ENCODE measurements at places on chromosomes 2 and 18.
A peak's percentile ranks its signal among the peaks of the same experiment; 100 is the strongest.

DNA sequence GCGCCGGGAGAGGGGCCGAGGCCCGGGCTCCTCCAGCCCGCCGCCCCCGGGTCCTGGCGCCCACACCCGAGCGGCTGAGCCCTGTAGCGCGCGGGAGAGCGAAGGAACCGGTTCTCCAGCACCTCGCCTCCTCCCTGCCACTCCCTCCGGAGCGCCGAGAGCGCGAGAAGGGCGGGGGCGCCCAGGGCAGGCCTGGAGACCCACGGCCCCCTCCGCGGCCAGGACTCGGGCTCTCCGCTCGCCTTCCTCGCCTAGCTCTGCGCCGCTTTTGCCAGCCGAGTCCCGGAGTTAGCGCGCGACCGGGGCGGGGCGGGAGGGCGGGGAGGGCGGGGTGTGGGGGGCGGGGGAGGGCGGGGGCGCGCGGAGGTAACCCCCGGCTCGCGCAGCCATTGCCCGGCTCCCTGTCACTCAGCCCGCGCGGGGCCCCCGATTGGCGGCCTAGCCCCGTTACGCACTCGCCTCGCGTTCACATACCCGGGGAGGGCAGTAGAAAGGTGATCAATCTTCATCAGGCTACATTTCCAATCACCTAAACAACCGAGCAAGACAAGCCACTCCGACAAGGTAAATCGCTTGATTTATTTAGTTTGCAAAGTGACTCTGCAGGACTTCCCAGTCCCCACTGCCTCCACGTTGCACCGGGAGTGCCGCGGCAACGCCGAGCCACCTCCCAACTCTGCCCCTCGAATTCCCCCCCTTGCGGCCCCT lies at the start of gene OTX1:
OTX1 (plus strand) TSS at position 497 of the 708 bp plus-strand sequence. CDS start 2,161 bp downstream, outside the sequence.
- peak; percentile 80 for DNase-seq

- DNase-seq, result peak; percentile 42
These were observed 19.6 kb downstream of the RSAD2 start for GRCh38 chr2:6896930-6897759.

DNA sequence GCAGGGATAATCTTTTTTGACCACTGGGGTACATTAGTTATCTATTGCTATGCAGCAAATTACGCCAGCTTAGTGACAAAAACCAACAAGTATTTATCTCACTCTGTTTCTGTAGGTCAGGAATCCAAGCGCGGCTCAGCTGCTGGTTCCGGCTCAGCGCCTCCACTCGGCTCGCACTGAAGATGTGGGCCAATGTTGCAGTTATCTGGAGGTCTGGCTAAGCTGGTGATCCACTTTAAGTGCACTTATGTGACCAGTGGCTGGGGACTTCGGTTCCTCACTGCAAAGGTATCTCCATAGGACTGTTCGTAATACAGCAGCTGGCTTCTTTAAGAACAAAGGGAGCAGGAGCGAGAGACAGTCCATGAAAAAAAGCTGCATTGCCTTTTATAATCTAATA lies 591.9 kb downstream of the TMEM182 start:
- DNase-seq, result no peak

GRCh38 chr2:207481924-207482323 lies 47.8 kb upstream of the CREB1 start:
- DNase-seq, result no peak

DNA sequence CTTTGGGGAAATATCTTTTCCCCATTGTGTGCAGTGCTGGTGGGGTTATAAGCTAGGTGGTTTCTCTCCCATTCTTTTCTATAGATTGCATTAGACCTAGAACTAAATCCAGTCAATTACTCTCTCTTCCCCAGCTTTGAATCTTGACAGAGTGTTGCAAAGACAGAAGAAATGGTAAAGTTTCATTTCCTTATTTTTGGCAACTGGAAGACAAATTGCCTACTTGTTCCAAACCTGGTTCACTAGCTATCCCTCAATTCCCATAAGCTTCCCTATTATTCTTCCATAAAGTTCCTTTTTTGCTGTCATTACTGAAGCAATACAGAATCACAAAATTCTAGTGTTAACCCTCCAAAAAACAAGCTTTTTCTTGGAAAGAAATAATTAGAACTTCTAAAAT lies 94.0 kb upstream of the ITGA4 start:
- DNase-seq, result peak; percentile 32

GRCh38 chr2:85236084-85236483 lies 91.7 kb downstream of the TGOLN2 start:
- no peak for DNase-seq

DNA sequence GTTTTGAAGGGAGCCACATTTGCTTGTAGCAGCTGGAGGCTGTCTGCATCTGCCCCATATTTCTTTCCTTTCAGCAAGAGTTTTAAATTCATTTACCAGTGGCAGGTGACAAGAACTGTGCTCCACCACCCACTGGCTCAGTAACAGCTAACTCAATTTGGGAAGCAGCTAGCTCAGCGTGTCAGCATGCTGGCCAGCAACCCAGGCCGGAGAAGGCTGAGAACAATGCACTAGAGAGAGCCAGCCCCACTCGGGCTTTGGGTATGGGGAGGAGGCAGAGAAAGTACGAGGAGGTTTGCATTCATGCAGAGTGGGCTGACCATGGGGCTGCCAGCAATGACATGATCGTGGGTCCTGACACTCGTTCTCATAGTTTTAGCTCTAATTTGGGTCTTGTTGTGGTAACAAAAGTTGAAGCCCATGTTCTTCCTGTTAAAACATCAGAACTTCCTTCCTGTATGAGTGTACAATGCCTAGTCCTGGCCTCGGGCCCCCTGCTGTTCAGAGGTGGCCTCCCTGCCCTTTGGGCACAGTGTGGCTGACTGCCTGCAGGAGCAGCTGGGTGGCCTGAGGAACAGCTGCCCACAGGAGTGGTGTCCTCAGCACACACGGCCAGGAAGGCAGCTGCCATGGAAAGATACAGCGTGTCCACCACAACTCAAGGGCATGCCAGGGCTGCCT lies 23.0 kb downstream of the CDC42EP3 start:
- peak; percentile 29 for DNase-seq

- DNase-seq, result no peak
These were observed 91.3 kb upstream of the RBBP8 start for GRCh38 chr18:22841840-22842239.

GRCh38 chr2:64462940-64463700 lies 9.2 kb downstream of the LGALSL start:
- DNase-seq, result no peak

DNA sequence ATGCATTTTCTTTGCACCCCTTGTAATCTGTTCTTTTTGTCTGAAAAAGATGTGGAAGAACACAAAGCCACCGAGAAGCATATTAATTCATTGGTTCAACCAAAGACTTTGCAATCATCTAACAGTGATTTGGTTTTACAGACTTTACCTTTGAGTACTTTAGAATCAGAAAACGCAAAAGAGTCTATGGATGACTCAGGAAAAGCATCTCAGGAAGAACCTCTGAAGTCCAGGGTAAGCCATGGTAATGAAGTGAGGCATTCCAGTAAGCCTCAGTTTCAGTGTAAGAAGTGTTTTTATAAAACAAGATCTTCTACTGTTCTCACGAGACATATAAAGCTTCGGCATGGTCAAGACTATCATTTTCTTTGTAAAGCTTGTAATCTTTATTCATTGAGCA lies 35.2 kb downstream of the ZNF407 start:
- no peak for DNase-seq

DNA sequence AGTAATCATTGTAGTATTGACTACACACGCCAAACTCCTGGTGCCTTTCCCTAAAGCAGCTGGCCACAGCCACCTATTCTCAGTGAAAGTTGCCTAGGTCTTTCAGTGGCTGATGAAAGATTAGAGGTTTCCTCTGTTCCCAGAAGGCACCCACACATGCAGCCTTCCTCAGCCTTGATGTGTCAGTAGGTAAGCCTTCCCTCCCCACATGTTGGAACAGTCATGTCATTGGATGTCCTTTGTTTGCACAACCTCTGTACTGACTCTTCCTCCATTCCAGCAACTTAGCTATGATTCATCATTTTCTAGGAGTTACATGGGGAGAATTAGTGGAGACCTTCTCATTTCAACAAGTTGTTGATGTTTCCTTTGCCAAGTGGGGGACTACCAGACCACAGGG lies 630.8 kb upstream of the SLC39A10 start:
- DNase-seq, result no peak

GRCh38 chr2:203744091-203744490 lies 37.7 kb downstream of the CD28 start:
- no peak for DNase-seq

- DNase-seq, result no peak
These were observed 4.9 kb upstream of the GPC1 start for GRCh38 chr2:240430595-240430994.

DNA sequence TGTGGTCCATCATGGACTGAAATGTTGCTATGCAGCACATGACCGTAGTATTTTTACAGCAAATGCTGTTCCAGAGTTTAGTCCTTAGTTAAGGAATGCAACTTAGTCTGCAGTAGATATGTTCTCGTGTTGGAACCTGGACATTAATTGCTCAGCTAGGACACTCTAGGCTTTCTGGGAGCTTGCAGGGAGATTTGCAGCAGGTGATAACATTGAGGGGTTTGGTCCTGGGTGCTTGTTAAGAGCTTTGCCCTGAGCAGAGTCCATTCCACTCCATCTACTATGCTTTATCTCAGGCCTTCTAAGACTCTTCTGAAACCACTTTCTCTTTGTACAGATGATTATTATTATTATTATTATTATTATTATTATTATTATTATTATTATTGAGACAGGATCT lies 27.1 kb downstream of the DRC1 start:
- DNase-seq, result no peak

DNA sequence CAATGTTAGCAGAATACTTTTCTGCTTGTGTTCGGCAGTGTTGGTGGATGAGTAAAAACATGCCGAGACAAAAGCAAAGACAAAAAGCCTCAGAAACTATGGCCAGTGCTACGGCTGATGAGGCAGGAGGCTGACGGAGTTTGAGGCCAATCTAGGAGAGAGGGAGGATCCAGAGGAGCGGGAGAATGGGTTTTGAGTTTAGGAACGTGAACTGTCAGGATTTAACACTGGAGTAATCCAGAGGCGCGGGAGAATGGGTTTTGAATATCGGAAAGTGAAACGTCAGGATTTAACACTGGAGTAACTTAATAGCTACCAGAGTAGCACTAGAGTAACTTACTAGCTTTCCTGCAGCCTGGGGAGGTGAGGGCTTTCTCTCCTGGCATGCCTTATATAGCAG lies 37.4 kb downstream of the LYPD6B start:
- DNase-seq, result no peak

GRCh38 chr2:172701250-172701649 lies 34.4 kb upstream of the RAPGEF4 start:
- no peak for DNase-seq

DNA sequence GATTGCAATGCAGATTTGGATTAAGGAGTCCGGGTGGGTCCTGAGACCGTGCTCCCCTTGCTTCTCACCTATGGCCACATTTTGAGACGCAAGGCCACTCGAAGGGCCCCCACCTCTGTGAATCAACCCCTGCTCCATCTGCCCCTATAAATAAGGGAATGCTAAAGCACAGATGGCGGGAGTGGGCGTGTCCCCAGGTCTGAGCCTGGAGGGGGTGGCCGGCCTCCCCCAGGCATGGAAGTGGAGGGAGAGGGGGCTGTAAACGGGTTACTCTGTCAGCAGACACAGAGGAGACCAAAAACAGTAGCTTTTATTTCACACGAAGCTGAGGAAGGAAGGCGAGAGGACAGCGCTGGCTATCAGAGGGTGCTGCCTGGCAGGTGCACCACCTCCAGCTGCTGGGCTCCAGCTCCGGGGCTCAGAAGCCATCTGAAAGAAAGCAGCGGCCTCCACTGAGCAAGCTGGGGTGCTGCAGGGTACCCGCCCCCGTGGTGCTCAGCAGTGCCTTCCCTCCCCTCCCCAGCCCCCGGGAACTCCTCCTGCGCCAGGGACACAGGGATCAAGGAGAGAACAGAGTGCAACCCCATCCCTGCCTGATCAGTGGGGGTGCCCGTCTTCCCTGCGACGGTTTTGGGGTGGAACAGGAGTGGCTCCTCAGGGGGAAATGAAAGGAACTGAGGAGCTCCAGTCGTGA lies 56.7 kb upstream of the RAB6C start:
- DNase-seq, result no peak

DNA sequence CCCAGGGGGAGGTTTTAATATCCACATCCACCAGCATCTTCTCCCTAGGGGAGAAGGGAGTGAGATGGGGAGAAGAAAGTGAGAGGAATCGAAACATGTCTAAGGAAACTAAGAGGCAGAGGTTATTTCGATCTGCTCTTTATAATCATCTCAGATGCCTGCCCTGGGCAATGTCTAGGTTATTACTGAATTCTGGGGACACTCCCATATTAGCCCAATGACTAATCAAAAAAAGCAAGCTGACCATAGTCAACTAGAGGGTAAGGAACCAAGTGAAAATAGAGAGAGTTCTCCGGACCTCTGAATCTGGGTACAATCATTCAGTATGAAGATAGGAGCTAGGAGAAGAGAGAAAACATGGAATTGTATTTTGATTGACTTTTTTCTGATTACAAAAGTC lies 56.7 kb upstream of the EML4 start:
- DNase-seq, result no peak

GRCh38 chr2:206984206-206984605 lies 44.9 kb downstream of the CPO start:
- DNase-seq, result no peak

GRCh38 chr2:113148606-113149552 lies 21.5 kb downstream of the IL1RN start:
- peak; percentile 79 for DNase-seq

DNA sequence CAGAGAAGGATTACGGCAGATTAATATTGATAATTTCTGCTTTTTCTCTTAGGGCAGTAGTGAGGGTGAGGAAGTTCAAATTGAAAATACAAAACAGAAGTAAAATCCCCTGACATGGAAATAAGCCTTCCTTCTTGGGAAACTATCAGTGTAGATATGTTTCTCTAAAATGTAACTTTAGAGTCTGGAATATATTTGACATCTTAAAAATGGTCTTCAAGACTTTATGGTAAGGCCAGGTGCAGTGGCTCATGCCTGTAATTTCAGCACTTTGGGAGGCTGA lies 33.0 kb downstream of the INPP5D start:
- DNase-seq, result no peak

DNA sequence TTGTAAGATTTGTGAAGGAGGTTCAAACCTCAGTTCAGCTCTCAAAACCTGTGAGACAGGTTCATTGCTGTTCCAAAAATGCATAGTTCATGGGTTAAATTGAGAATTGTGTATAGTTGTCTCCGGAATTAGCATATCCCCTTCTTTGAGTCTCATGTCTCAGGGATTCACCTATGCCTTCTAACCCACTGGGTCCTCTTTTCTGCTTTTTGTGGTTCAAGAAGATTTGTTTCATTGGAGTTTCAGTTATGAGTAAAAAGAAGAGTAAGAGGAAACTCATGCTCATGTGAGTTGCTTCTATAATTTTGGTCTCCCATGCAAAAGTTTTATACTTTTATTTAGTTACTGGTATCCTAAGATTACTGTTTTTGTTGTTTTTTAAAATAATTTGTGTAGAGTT lies 1219.8 kb upstream of the ZEB2 start:
- no peak for DNase-seq

- DNase-seq, result no peak
These were observed 29.7 kb upstream of the CYTIP start for GRCh38 chr2:157473581-157473980.

Data from OCI-LY7 (cell line).